ENCODE measurements at places on chromosomes 1 and 21. TPM values are rescaled to one million over a fixed set of nuclear protein-coding genes. Genes with fewer than 3 reads are reported as not detected.

The HPCAL4 gene
- 2.5 TPM for polyA plus RNA-seq

GRCh38 chr1:1947493-1947892 lies 28.4 kb upstream of the TMEM52 start:
- DNase-seq, result no peak

DNA sequence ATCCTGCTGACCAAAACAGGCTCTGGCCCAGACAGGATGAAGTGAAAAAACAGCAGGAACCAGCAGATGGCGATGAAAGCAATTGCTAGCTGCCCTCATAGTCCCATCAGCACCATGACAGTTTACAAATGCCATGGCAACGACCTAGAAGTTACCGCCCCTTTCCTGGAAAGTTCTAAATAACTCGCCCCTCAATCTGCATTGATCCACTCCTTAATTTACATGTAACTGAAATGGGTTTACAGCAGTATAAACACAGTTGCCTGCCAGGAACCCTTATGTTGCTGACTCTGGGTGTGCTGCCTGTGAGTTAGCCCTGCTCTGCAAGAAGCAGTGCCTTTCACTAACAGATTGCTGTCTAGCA lies 65.5 kb upstream of the CR1L start:
- DNase-seq, result no peak

DNA sequence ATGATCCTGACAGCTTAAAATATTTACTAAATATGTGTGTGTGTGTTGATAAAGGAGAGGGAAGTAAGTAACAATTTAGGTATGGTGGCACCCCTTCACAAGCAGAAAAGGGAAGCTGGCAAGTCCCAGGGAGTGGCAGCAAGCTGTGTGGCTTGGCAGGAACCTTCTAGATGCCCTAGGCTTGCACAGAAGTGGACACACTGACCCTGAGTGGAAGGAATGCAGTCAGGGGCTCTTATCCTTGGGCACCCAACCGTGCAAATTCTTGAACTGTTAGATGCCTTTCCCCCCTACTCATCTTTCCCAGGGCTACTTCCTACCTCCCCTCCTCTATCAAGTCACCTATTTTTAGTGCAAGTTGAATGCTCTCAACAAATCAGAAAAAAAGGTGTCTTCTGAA lies 18.9 kb downstream of the ACP6 start:
- DNase-seq, result no peak

- DNase-seq, result no peak
Measured at GRCh38 chr1:41691424-41691823, 206.9 kb upstream of the EDN2 start.

- DNase-seq, result no peak
Measured at GRCh38 chr1:9088807-9089206, 19.4 kb upstream of the SLC2A5 start.

DNA sequence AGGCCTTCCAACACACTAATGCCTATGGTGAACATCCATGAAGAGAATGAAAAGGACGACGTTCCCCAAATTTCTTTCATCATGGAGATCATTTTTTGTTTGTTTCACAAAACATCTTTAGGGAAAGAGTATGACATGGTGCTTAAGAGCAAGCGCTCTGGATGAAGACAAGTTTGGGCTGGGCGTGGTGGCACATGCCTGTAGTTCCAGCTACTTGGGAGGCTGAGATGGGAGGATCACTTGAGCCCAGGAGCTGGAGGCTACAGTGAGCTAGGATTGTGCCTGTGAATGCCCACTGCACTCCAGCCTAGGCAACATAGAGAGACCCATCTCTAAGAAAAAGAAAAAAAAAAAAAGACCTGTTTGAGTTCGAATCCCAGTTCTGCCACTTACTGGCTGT lies 253.1 kb downstream of the PTPRU start:
- no peak for DNase-seq

Data from muscle of arm (tissue), 14 donors.